Suppressor macrophage treated with lipopolysaccharide for 4 hours (primary cell): ENCODE measurements at places on chromosomes 7 and 10.

- no peak for DNase-seq
These were observed 2.6 kb upstream of the SAMD8 start for GRCh38 chr10:75108684-75109458.

DNA sequence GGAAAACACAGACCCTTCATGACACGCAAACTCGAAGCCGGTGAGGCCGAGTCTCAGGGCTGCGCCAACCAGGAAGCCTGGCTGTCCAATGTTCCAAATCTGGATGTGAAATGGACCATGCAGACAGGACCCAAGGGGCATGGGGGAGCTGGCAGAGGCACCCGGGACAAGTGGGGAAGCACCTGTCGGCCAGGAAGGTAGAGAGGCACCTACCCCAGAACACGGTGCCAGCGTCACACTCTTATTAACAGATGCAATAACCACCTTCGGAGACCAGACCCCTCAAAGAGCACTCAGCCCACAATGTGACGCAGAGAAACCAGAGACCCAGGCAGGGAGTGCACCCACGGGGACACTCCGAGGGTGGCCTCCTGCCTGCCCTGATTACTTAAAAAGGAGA lies 88.3 kb upstream of the PDGFA start:
- DNase-seq, result no peak

GRCh38 chr7:51590746-51591145 lies 274.1 kb upstream of the COBL start:
- no peak for DNase-seq

- no peak for DNase-seq
These were observed 347.9 kb upstream of the MEOX2 start for GRCh38 chr7:16034353-16034752.

- DNase-seq, result no peak
These were observed 135.9 kb downstream of the LRRN3 start for GRCh38 chr7:111226800-111227199.

- DNase-seq, result no peak
These were observed 116.1 kb downstream of the KLF6 start for GRCh38 chr10:3668966-3669330.

DNA sequence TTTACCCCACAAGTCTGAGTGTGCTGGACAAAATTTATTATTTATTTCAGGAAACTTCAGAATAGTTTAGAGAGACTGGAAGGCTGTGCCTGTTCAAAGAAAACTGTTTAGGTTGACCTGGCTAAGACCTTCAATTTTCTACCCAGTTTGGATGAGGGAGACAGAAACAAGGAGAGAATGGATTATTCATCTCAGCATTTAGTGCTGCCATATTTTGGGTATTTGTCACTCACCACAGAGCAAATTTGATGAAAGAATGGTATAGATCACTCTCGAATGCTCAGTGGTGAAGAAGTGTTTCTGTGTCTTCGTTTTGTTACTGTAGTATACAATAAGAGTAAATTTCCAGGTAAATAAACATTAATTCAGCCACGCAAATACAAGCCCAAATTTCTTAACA lies 71.8 kb downstream of the SEMA3C start:
- no peak for DNase-seq

- DNase-seq, result no peak
These were observed 211.6 kb downstream of the INHBA start for GRCh38 chr7:41491308-41491707.

- no peak for DNase-seq
These were observed 264.6 kb upstream of the BMPER start for GRCh38 chr7:33640741-33641140.

- DNase-seq, result peak; percentile 28
These were observed 50.0 kb upstream of the WIPI2 start for GRCh38 chr7:5139998-5140397.

- no peak for DNase-seq
These were observed 1.6 kb downstream of the OLAH start for GRCh38 chr10:15045380-15045779.

- DNase-seq, result no peak
These were observed 17.7 kb upstream of the SP8 start for GRCh38 chr7:20804345-20804744.

DNA sequence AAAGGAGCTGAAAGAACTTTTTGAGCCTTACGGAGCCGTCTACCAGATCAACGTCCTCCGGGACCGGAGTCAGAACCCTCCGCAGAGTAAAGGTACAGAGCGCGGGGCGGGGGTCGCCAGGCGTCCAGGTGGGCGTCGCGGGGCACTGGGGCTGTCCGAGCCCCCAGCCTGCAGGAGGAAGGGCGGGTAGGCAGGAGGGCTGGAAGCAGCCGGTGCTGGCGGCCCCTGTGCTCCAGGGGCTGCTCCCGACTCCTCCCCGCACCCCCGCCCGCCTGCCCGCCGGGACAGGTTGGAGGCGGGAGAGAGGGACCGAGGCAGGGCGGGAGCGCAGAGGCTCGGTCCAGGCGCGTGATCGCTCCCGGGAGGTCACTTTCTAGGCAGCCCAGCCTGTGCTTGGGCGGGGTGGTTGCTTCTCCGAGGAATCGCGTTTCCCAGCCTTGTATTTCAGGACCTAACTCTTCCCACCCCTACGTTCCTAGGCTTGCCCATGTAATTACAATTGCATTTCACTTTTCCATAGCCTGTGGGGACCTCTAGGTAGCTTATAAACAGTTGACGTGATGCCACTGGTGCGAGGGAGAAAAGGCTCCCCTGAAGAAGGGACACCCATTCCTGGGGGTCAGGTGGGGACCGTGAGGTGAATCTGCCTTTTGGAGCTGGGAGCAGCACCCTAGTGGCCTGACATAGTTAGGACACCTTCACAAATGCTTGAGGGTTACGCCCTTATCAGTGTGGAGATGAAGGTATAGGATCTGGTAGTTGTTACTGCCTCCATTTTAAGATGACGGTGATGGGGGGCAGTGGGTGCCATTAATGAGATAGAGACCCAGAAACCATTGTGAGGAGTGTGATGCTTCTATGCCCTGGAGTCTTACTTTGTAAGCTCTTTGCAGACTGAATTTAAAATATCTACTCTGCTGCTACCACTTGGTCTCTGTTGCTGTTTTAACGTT lies 148.2 kb downstream of the CELF2 start:
- peak; percentile 62 for DNase-seq
